Spinal cord (tissue), 10 donors: ENCODE measurements at places on chromosomes 7 and 10. TPM values are rescaled to one million over a fixed set of nuclear protein-coding genes. Genes with fewer than 3 reads are reported as not detected.

Gene CDH23
- 24.2 TPM for polyA plus RNA-seq

DNA sequence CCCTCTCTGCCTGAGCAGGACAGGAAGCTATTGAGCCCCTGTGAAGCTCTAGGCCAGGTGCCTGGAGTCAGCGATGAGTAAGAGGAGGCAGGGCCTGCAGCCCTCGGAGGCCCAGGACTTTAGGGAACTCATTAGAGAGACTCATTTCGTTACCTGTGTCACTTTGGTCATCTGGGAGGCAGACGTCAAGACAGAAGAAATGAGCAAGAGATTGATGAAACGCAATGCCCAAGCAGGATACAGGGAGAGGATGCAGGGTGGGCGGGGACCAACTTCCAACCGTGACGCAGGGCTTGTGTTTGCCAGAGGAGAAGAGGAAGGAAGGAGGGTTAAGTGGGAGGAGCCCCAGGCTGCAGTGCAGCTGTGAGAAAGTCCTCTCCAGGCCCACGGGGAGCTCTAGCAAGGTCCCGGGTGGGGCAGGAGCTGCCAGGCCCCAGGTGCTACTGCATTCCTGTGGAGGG, 26.4 kb upstream of the GNA12 start:
- no peak for DNase-seq

Gene FAM241B
- polyA plus RNA-seq, result 45.0 TPM

Gene NUTM2E
- polyA plus RNA-seq, result not detected

GRCh38 chr10:34193931-34194626, 621.0 kb downstream of the PARD3 start:
- no peak for DNase-seq

- DNase-seq, result no peak
Measured at GRCh38 chr7:14305233-14305866, 315.9 kb upstream of the ETV1 start.

DNA sequence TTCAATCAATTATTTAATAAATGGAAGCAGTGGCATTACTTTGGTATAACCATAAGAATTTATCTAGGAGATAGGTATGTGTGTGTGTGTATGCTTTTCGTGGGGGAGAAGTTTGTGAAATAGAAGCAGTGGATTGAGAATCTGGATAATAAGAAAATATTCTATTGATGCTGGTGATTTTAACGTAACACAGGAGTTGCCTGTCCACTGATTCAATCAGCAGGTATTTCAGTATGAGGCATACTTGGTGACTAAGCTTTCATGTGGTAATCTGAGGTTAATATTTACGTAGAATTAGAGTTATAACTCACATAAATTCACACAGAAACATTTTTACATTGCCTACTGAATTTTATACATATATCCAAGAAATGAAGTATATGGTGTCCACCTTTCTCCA, 568.0 kb downstream of the ZWINT start:
- DNase-seq, result no peak

DNA sequence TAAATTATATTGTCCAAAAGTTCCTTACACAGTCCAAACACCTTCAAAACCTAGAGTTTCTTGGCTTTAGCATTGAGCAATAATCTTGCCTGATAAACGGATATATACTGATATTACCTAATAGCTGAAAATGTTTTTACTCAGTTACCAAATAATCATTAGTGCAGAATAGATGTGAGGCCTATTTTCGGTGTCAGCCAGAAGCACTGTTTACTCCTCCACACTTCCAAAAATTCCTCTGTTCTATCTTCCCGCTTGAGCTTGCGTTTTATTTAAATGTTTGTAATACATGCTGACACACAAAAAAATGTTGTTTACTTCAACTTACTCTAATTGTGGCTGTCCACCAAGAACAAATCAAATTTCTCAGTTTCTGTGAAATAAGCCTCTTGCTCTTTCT, 606.2 kb upstream of the TEX47 start:
- DNase-seq, result no peak

GRCh38 chr10:67621834-67622233, 74.2 kb downstream of the CTNNA3 start:
- DNase-seq, result no peak

- no peak for DNase-seq
Measured at GRCh38 chr7:20131776-20132175, 85.4 kb downstream of the MACC1 start.

GRCh38 chr7:132755538-132756483, 179.5 kb upstream of the PLXNA4 start:
- DNase-seq, result no peak

Gene GNG11
- polyA plus RNA-seq, result 14.6 TPM

DNA sequence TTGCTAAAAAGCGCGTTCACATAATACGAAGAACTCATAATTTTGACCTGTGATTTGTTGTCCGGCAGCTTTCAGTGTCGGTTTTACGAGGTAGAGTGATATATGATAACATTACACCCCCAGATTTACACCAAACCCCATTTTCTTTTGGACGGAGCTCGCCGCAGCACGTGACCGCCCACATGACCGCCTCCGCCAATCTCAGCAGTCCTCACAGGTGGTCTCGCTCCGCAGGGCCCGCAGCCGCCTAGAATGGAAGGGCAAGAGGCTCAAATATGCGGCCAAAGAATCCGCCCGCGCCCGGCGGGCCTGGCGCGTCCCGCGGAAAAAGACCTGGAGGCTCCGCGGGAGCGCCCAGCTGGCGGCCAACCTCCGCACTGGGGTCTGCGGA, at the start of gene HOXA7:
HOXA7 (minus strand) TSS at position 168 of the 391 bp plus-strand sequence; CDS start at position 38, 130 bp downstream.
- DNase-seq, result no peak

DNA sequence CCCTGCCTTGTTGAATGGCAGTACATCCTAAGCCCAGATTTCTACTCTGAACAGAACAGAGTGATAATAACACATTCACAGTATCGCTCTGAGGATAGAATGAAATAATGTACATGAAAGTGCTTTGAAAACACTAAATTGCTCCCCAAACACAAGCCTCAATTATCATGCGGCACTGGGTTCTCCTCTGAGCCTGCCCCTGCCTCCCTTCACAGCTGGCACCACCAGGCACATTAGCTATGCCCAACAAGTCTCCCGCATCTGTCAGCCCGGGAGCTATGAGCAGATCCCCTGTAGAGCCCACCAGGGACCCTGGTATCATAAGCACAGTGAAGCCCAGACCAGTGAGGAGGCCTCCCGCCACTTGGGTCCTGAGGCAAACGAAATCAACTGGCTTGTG, 405.5 kb downstream of the GRID1 start:
- DNase-seq, result no peak

Gene C10orf88
- polyA plus RNA-seq, result 18.8 TPM

DNA sequence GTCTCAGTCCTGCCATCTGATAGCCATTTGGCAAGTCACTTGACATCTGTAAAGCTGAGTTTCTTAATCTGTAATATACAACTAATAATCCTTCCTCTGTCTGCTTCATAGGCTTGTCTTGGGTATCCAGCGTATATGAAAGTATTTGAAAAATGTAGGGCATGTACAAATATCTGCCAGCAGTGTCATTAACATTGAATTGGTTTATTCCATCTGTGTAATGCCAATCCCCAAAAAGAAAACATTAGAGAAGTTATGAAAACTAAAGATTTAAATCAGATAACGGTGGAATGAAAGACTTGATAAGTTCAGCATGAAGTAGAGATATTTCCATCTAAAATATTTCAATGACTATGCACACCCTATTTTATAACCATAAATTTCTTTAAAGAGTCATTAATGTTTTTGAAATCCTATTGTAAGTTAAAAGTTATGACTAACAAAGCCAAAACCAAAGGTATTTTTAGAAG, 9.8 kb upstream of the RTKN2 start:
- no peak for DNase-seq

Gene ELN
- polyA plus RNA-seq, result 114 TPM

GRCh38 chr10:8039321-8039881, 15.1 kb upstream of the GATA3 start:
- no peak for DNase-seq

Gene UBE2D1
- 34.6 TPM for polyA plus RNA-seq

DNA sequence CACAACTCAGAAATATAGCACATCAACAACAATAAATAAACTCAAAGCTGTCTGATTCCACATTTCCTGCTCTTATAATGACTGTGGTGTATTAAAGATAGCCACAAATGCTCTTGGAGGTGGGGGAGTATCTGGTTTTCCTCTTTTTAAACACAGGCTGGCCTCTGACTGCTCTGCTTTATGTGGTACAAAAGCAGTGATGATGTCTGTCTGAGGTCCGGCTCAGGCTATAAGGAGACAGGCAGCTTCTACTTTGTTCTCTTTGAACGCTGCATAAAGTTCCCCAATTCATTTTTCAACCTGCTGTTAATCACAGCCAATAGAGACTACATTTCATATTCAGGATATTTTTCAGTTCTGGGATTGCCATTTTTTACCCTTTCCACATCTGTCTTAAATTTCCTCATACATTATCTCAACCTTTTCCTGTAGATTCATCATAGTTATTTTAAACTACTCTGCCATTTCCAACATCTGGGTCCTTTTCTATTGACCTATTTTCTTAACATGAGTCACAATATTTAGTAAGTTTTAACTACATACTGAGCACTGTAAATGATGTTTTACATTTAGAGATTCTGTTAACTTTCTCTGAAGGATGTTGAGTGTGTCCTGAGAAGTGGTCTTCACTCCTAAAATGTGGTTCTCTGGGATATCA, 64.9 kb downstream of the CRPPA start:
- DNase-seq, result no peak

- DNase-seq, result no peak
Measured at GRCh38 chr10:127228195-127228787, 31.9 kb upstream of the INSYN2A start.

GRCh38 chr7:111030336-111030735, 60.6 kb upstream of the LRRN3 start:
- no peak for DNase-seq

Gene NPS
- not detected for polyA plus RNA-seq

Gene MRC1
- 3.4 TPM for polyA plus RNA-seq

- no peak for DNase-seq
Measured at GRCh38 chr10:92789067-92789466, 59.3 kb upstream of the EXOC6 start.

GRCh38 chr10:71975871-71976725, 11.9 kb downstream of the CHST3 start:
- no peak for DNase-seq

- no peak for DNase-seq
Measured at GRCh38 chr7:112905950-112906349, 115.8 kb upstream of the TMEM168 start.

Gene CPED1
- 4.7 TPM for polyA plus RNA-seq

DNA sequence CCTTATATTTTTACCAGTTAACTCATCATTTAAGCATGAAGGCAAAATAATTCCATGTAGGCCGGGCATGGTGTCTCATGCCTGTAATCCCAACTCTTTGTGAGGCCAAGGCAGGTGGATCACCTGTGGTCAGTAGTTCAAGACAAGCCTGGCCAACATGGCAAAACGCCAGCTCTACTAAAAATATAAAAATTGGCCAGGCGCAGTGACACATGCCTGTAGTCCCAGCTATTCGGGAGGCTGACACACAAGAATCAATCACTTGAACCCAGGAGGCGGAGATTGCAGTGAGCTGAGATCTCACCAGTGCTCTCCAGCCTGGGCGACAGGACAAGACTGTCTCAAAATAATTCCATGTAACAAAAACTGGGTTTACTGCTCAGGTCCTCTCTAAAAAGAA, 18.3 kb downstream of the HNRNPA2B1 start:
- no peak for DNase-seq

GRCh38 chr10:108632144-108632543, 1291.2 kb downstream of the XPNPEP1 start:
- no peak for DNase-seq

- DNase-seq, result no peak
Measured at GRCh38 chr7:51251290-51251689, 65.3 kb downstream of the COBL start.

DNA sequence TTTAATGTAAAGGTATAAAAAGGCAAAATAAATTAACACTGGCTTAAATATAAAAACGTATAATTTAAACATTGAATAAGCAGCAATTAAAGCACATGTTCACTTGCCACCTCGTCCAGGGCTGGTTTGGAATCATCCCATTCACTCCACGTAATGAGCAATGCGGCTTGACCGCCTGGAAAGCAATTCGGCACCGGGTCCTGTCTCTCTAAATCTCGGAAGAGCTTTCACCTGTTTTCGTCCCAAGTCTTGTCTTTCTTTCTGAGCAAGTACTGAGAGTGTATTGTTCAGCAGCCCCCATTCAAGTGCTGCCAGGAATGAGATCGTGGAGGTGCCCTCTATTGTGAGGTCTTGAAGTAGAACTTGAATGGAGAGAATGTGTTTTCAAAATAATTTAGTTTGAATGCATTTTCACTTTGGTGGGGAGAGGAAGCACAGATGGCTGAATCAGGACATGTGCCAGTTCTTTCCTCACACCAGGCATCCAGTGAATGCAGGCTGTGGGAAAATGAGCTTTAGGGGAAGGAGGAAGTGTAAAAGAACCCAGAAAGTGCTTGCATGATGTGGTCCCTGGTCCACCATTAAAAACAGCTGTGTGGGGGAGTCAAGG, 515.2 kb downstream of the REEP3 start:
- peak; percentile 30 for DNase-seq

Gene GNGT1
- not detected for polyA plus RNA-seq

GRCh38 chr7:96144260-96144526, 177.7 kb downstream of the SLC25A13 start:
- no peak for DNase-seq

DNA sequence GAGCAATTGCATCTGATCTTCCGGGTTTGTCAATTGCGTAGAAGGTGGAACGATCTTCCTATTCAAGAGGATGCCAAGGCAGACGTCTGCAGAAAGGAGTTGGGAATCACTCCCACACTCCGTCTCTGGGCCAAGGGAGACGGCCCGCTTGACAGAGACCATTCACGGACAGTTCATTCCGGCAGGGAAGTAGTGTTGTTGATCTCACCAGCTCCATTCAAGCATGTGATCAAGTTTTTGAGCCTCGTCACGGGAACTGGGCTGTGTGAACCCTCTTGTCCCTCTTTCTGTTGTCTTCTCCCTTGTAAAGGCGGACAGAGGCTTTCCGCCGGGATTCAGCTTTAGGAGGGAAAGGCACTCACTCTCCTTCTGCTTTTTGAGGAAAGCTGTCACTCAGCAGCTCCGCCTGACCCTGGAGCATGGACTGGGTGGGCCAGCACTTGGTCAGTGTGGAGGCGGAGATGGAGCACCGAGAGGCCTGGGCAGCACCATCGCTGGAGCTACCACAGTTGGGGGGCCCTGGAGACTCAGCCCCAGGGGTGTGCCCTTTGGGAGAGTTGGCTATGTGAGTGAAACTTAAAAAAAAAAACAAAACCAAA, 44.9 kb downstream of the SPDYE5 start:
- DNase-seq, result no peak
